Kidney (tissue), 22 donors: ENCODE measurements at places on chromosomes 4 and X.

- no peak for DNase-seq
These were observed 5.4 kb downstream of the TSPAN5 start for GRCh38 chr4:98652996-98653395.

DNA sequence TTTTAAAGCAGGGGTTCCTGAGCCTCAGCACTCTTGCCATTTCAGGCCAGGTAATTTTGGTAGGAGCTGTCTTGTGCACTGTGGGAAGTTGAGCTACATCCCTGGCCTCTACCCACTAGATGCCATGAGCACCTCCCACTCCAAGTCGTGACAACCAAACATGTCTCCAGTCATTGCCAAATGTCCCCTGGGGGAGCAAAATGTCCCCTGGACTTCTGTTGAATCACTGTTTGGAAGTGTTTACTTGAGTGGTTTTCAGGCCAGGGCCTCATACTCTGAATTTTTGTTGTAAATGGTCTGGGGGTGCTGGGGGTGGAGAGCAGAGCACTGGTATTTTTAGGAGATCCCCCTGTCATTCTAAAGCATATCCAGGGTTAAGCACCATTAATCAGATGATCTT is 3.2 kb downstream of the PDK3 start:
- no peak for DNase-seq

DNA sequence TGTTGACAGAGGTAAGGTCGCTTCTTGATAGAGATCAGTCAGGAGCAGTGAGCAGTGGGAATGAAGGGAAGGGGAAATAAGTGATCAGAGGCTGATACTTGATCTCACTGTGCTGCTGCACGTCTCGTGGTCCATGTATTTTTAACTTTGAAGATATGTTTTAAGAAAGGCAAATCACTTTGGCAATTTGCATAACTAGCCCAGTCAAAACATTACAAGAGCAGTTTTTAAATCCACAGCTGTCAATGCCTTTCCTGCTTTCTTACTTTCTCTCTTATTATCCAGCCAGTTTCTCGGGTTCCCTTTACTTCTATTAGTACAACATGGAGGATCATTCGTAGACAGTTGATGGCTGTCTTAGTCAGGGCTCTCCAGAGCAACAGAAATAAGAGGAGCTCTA is 472.8 kb downstream of the TMA16 start:
- DNase-seq: no peak

- DNase-seq: no peak
These were observed 68.0 kb downstream of the PPEF2 start for GRCh38 chr4:75834095-75834771.

- no peak for DNase-seq
These were observed 3.5 kb upstream of the CDKL2 start for GRCh38 chr4:75633846-75634245.
